Progenitor cell of endocrine pancreas (in vitro differentiated cells): ENCODE measurements at places on chromosomes 12 and 14.

DNA sequence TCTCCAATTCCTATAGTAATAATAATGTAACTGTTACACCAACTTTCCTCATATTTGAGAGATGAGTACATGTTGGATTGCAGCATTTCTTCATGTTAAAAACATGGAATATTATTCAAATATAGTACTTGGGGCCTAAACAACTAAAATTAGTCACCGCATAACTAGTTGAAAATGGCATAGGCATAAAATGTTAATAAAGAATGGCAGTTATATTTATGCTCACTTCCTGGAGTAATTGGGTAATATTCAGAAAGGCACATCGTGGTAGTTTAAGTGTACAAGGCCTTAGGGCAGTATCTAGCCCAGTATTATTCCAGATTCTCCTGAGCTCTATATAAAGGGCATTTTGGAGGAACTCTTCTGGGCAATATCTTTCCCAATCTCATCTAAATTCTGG is 46.0 kb downstream of the ERGIC2 start:
- DNase-seq, result no peak

DNA sequence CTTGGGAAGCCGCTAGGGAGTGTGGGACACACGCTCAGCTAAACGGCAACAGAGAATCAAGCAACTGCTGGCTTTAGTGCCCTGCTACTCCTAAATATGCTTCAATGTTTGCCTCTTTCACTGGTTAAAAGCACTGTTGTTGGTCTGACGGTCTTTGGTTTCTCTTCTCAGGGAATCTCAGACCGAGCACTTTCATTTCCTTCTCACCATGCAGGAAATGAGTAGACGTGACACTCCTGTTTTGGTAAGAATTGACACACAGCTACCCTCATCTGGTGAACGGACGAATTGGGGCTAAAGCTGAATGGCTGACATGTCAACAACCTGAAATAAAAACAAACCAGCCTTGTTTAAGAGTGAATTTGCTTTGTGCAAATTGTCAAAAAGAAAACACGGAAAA is 57.5 kb upstream of the PIWIL1 start:
- DNase-seq, result no peak

DNA sequence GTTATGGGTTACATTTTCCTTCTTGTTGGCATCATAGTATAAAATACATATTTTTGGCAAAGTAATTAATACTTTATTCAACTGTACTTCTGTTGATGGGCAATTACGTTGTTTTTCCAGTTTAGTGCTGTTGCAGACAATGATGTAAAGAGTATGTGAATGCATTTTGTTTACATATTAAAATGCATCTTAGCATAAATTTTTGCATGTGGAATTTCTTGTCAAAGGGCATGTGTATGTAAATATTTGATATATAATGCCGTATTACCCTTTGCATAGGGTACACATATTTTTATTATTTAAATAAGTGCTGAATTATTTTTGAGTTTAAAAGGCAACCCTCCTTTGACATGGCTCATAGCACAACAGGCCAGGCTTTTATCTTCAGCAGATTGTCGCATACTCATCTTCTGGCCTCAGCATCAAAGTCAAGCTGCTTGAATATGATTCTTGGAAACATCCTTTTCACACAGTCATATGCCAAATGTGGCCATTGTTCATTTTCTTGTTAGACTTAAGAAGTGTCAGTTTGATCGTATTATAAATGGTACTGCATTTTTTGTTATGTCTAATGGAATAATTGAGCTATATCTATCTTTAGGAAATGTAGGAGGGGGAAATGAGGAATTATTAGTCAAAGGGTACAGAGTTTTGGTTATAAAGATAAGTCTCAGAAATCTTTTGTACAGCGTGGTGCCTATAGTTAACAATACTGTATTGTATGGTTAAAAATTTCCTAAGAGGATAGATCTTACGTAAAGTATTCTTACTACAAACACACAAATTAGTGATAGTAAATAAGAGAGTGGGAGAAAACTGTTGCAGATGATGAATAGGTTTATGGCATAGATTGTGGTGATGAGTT is 138.5 kb downstream of the FUT8 start:
- DNase-seq, result no peak

- DNase-seq, result no peak
Observed at GRCh38 chr14:51638071-51638944, 13.4 kb upstream of the FRMD6 start.

- DNase-seq, result no peak
Observed at GRCh38 chr14:94914191-94914590, 144.3 kb upstream of the GSC start.

GRCh38 chr14:75661499-75661814 is 411 bp downstream of the TTLL5 start:
- DNase-seq, result no peak

DNA sequence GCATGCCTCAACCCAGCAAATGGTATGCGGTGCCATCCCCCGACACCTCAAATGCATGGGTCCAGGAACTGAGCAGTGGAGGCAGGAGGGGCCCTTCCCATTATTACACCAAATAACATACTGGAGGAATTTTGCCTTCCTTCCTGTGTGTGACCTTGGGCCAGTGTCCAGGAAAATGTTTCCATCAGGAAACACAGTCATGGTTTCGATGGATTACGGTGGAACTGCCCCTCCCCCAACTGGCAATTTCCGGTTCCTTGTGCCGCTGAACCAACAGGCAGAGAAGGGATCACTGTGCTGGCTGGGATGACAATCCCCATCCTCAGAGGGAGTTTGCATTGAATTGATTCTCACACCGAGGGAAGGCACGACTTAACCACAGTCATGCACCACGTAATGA is 9.1 kb upstream of the CDC42BPB start:
- no peak for DNase-seq

DNA sequence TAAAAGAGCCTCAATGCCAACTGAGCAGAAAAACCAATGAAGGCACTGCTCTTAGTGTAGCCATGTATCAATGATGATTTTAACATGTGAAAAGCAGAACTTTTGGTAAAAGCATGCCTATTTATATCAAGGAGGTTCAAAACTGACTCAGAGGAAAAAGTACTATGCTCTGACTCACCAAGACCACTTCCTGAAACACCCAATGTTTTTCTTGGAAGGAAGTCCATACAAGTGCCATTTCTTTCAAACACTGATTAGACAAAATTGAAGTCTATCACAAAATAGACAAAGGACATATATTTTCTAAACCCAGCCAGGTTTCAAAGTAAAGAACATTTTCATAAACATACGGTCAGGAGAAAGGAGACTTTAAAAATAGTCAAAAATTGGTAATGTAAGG is 88.6 kb downstream of the EPS8 start:
- DNase-seq, result no peak

GRCh38 chr14:95185033-95185766 is 27.9 kb upstream of the DICER1 start:
- DNase-seq, result no peak

DNA sequence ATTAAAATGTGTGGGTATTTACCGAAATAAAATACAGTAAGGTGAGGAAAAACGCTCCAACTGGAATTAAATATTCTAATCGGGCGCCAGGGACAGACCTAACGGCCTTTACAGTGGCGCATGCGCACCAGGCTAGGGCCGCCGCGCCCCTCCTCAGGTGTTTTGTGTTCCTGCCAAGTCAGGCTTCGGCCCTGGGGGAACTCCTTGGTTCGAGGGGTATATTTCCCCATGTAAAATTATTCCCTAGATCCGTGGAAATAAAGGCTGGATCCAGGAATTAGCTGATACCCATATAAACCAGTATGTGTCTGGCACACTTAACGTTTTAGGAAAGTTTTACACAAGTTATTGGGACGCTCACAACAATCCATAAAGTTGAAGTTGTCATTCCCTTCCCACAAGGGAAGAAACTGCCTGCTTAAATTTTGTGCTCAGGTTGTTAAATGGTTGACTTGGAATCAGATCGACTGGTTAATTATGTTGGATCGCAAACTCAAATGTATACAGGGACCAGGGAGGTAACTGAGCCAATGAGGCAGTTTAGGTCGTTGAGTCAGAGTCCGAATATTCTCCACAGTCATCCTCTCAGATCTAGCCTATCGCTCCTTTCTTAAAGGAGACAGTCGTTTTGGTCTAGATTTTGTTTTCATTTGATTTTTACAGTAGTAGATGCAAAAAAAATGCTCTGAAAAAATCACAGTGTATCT is 621 bp upstream of the ANAPC7 start:
- peak; percentile 71 for DNase-seq
